ENCODE measurements at places on chromosomes 11 and 22. TPM values are rescaled to one million over a fixed set of nuclear protein-coding genes. Genes with fewer than 3 reads are reported as not detected.

DNA sequence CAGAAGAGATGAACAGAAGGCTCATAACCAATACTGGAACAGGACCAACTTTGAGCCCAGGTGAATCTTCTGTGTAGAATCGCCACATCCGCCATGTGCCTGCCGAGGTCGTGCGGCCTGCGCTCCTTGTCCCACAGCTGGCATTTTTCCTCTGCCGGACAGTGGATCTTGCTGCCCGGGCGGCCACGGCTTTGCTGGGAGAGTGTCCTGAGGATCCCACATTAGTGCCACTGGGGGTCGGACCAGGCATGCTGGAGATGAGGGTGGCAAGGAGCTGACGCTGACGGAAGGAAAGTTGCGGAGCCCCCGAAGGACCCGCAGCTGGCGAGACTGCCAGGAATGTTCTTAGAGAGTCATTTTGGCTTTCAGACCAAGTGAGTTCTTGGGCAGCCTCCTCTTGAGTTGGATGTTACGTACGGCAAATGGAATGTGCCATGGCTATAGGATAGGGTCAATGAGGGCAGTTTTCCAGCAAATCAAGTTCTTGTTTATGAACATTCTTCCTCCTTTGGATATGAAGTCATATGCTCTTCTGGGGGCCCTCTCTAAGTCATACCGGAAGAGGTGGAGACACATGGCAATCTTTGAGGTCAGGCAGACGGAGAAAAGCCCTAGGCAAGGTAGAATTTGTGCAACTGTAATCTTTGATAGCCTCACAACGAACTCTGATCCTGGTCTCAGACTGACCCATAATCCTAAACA lies 57.4 kb upstream of the NUP160 start:
- DNase-seq = no peak

DNA sequence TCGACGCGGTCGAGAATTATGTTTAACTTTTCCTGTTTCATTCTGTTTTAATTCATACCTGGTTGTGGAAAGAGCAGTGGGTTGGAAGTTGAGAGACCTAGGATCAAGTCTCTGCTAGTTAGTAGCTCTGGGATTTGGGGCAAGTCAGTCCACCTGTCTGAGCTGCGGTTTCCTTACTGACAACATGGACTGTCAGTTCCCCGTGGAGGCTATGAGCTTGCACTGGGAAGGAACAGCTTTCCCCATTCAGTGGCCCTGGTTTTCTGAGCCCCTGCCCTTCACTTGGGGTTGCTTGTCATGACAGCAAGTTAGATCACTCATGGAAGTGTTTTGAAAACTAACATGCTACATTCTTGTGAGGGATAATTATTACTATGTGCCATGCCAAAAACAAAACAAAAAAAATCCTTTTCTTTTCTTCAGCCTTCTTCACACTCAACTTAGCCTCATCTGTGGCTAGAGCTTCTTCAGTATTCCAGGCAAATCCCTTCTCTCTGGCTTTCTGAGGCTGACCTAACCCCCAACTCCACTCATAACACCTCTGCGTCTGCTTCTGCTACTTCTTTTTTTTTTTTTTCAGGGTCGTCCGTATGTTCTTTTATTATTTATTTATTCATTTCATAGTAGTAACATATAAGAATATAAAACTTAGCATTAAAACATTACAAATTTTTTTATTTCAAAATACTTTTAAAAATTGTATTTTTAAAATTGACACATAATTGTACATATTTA lies 43.0 kb upstream of the ZBED5 start:
- DNase-seq = no peak

MORC2 gene
- 20.6 TPM for total RNA-seq

TBX1 gene
- total RNA-seq = 0.48 TPM

PVALB gene
- total RNA-seq = not detected

- DNase-seq = no peak
These were observed 26.7 kb upstream of the ETS1 start for GRCh38 chr11:128614026-128614425.

DNA sequence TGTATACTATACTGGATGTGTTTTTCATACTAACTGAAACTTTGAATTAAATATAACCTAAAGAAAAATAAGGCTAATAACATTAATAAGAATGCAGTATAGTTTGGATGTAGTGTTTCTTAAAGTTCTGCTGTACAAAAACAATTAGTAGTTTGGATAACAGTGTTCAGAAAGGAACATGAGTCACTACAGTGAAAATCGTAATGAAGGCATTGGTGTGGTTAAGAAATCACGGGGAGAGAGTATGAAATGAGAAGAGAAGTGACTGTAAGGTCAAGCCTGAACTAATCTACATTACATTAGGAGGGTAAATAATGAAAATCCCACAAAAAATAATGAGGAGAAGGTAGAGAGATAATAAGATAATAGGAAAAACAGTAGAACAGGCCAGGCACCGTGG lies 726.6 kb upstream of the ARHGAP42 start:
- no peak for DNase-seq

All from cardiac septum (tissue), 1 donor.